Fibroblast of lung (primary cell): ENCODE measurements at places on chromosomes 2 and 18. TPM values are rescaled to one million over a fixed set of nuclear protein-coding genes. Genes with fewer than 3 reads are reported as not detected.

SNTG2 gene
- 0.06 TPM in 1 of 2 replicates, not detected in the other for polyA plus RNA-seq

DNA sequence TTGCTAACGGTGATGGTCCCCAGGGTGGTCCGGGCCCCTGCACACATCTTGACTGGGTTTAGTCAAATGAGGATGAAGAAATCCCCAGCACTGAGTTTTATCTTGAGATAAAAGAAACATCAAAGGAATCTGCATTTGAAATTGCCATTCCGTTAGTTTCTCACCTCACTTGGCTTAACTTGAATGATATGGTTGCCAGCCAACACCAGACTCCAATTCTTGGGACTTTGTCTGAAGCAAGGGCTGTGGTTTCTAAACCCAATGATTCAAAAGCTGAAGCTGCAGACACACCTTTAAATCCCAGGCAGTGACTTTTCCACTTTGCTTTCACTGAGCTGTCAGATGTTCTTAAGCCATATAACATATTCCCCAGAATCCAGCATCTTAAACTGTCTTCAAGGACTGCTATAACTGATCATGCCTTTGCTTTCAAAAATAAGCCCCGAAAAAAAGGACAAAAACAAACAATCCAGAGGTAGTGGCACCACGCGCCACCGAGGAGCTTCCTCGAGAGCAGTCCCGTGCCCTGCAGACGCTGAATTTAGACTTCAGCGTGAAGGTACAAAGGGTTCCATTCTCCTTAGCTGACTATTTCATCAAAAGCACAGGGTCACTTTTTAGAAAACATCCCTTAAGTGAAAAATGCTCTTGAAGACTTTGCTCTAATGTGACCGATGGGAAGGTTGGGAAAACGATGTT is 189.3 kb downstream of the HDAC4 start:
- DNase-seq = no peak

- DNase-seq = no peak
These were observed 413.8 kb upstream of the RAB6C start for GRCh38 chr2:129565551-129566109.

GRCh38 chr2:231369580-231370428 is 25.7 kb upstream of the B3GNT7 start:
- DNase-seq = no peak

DNA sequence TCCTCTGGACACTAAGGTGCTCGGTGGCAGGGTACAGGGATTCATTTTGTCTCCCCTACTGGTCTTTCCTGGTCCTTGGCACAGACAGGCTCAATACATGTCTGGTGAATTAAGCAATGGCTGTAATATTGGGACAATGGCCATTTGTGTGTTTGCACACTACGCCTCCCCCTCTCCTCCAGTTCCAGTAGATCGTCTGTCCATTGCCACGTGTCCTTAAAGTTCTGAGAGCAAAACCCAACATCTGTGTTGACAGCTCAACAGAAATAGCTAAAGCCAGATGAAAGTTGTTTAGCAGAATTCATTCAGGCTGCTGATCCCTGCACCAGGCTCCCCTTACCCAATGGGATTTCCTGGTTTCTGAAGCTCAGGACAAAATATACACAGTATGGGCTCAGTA is 9.0 kb upstream of the FABP1 start:
- no peak for DNase-seq

GRCh38 chr2:239266434-239266766 is 134.4 kb downstream of the HDAC4 start:
- DNase-seq = no peak
